ENCODE measurements at places on chromosomes 12 and 14. TPM values are rescaled to one million over a fixed set of nuclear protein-coding genes. Genes with fewer than 3 reads are reported as not detected.

GRCh38 chr14:64326502-64326901 is 32.3 kb upstream of the ESR2 start:
- no peak for DNase-seq

GRCh38 chr12:54368709-54369596 is 4.7 kb upstream of the GPR84 start:
- peak; percentile 90 for DNase-seq

DNA sequence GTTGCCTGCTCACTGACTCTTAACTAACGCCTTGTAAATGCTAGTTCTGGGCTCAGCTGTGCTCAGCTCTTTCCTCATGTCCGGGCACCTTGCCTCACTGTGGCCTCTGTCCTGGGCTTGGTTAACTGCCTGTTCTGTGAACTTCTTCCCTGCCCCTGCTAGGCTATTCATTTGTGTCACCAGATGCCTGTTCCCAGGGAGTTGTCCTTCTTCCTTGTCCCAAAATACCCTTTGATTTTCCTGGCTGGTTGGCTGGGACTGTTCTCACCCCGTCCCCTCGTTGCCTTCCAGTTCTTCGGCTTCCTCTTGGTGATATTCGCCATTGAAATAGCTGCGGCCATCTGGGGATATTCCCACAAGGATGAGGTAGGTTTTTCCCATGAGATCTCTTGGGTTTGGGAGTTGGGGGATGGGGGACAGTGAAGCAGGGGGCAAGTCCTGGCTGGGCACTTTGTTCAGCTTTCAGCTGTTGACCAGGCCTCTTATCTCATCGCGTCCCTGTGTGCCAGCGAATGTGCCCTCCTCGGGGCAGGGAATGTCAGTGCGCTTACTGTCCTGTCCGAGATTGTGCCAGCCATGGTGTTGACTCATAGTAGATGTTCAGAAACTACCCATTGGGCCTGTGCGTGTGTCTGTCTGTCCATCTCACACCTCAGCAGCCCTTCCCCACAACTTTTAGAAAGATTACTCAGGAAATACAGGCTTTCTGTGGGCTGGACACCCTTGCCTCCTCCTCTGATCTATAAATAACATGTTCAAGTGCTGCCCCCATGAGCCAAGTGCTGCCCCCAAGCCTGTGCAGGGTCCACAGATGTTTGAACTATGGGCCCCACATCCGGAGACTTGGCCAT is 33.1 kb downstream of the CD9 start:
- no peak for DNase-seq

DNA sequence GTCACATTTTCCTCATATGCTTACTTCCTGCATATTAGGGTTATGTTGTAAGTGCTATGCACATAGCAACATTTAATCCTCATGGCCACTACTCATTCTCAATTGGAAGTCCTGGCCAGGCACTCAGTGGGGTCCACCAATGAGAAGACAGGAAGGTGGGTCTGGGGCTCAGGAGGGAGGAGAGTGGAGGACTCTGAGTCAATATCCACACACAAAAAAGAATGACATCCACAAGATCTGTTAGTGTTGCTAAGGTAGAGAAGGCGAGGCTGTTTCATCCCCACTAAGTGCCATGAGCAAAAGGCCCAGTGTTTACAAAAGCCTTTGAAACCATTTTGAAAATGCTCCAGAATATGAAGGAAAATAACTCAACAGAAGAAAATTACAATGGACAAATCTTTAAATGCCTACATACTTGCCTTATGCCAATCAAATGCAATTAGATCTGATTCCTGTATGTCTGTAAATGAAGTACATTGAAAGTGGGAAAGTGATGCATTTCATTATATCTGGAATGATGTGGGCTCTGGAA is 53.9 kb downstream of the EID3 start:
- no peak for DNase-seq

- DNase-seq = no peak
These were observed 9.1 kb downstream of the CEP170B start for GRCh38 chr14:104874110-104874531.

- DNase-seq = peak; percentile 88
These were observed 14.7 kb upstream of the ZNF385A start for GRCh38 chr12:54398995-54399793.

DNA sequence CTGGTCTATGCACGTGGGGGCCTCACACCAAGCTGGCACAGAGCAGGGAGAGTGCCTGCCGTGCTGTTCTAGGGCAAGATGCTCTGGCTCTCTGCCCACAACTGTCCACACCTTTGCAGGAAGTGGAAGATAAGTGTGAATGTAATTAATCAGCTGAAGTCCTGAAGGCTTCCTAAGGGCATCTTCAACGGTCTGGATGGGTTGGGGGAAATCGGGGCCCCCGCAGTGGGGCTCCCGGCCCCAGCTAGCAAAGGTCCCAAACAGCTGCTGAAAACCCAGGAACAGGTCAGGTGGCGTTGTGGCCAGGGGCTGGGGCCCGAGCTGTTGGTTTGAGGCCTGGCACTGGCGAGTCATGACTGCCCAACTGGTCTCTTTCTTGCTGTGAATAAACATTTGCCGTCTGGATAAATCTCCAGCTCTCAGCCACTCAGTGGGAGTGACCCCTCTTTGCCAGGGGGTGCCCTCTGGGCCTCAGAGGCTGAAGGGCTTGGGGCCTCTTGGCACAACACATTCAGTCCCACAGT is 6.7 kb upstream of the SLC25A29 start:
- DNase-seq = no peak

DNA sequence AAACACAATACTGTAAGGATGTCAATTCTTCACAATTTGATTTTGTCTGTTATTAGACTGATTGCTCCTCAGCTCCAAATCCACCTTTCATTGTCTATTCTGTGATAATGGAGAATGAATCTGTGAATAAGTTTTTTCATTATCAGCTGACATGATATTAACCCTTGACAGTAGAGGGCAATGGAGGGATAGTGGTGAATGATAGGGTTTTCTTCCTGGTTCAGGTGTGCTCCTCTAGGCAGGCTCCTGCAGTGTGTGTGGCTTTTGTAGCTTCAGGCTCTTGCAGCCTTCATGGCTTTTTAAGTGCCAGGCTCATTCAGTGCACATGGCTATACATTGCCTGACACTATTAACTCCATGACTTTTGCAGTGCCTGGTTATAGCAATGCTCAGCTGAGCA is 23.4 kb upstream of the ZNF641 start:
- no peak for DNase-seq

- no peak for DNase-seq
These were observed 9.1 kb upstream of the BLTP3B start for GRCh38 chr12:100151769-100152168.

DNA sequence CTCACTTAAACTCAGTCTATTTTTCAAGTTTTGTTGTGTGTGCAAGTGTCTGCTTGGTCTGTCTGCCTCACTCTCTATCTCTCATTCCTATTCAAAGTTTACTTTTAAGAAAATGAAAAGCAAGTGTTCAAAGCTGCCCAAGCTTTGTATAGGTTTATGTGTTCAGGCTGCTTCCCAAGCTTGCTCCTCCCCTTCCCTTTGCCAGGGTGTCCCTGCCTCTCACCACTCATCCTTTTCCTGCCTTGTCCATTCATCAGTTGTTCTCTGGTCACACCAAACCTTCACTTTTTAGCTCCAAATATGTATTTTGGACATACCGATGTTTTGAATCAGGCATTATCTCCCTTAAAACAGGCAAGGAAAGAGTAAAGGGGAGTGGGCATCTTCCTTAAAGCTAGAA is 41.3 kb downstream of the STK38L start:
- DNase-seq = no peak

DNA sequence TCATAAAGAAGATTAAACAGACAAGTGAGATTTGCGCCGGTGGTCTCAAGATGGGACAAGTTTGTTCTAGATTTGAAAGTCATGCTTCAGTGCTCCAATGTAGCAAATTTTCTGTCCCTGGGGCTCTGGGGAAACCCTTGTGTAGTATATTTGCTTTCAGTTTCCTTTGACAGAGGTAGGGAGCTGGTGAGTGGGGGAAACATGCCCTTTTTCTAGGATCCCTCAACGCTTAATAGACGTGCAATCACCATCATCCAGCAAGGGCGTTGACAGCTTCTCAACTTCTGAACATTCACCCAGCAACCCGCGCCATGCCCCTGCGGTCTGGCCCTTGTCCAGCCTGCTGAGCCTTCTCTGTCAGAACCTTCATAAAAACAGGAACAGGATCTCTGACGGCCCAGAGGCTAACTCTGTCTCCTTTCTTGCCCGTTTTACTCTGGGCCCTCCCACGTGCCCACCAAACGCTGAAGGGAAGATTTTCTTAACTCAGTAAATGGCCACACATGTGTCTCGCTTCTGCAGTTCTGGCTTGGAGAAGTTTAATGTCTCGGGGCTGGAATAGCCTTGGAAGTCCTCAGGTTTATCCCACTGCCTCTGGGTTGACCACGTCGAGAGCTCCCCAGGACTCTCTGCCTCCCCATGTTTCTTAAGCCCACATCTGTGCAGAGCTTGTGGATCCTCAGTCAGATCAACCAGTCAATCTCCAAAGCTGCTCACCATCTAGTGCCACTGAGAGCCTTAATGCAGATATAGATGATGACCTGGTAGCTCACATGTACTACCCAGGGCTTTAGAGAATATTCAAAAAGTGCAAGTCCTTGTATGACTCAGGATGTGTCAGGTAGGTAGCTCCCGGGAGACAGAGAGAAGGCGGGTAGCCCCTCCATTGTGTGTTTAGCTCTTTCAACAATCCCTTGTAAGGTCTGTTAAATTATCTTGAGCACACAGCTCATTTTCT is 58.1 kb upstream of the CCND2 start:
- peak; percentile 56 for DNase-seq

DNA sequence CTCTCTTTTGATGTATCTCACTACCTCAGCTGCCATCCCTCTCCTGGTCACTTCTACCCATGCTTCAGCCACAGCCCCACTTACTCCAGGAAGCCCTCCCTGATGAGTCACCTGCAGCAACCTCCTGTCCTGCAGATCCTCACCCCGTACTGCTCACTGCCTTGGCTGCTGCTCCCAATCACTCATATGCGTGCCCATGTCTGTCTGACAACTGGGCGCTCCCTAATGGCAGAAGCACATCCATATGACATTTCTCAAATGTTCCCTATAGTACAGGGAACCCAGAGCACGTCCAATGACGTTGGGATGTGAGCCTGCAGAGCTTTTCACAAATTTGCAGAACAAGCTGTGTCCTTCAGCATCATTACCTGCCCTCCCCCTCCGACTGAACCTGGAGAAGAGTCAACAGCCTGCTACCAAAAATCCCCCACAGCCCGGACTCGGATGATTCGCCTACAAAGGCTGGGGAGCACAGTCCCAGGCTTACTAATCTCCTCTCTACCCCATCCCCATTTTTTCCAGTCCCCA is 90.0 kb downstream of the SINHCAF start:
- no peak for DNase-seq

DNA sequence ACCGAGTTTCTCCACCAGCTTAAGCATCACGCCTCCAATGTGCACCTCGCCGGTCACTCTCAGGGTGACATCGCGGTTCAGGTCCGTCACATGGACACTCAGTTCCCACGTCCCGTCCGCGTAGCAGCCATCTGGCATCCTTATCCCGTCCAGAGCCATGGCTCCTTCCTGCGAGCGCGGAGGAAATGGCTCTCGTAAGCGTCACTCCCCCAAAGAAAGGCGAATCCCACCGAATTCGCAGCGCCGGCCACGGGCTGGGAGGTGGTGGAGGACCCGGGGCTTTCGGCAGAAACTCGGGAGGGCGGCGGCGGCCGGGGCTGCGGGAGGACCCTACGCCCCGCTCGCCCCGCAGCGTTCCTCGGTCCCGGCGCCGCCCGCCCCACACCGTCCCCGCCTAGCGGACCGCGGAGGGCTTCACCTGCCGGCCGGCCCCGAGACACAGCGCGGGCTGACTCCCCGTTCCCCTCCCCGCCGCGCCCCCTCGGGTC is 396 bp downstream of the FERMT2 start:
- peak; percentile 49 for DNase-seq

GRCh38 chr14:76836029-76836630 is 9.9 kb downstream of the LRRC74A start:
- peak; percentile 16 for DNase-seq

- DNase-seq = no peak
These were observed 41.9 kb downstream of the SLC38A4 start for GRCh38 chr12:46783871-46784270.

GRCh38 chr12:124679047-124679446 is 111.6 kb upstream of the NCOR2 start:
- no peak for DNase-seq

- DNase-seq = no peak
These were observed 108.8 kb upstream of the RFLNA start for GRCh38 chr12:124185971-124186686.

GRCh38 chr12:77062846-77063461 is 2.4 kb downstream of the E2F7 start:
- DNase-seq = peak; percentile 26

DNA sequence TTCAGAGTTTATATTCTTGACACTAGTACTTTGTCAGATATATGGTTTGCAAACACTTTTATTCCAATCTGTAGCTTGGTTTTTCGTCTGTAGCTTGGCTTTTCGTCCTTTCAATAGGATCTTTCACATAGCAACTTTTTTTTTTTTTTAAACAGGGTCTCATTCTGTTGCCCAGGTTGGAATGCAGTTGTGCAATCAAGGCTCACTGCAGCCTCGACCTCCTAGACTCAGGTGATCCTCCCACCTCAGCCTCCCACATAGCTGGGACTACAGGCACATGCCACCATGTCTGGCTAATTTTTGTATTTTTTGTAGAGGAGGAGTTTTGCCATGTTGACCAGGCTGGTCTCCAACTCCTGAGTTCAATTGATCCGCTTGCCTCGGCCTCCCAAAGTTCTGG is 460.4 kb upstream of the SOX5 start:
- DNase-seq = no peak

GRCh38 chr12:116202433-116202832 is 75.1 kb downstream of the MED13L start:
- no peak for DNase-seq

DNA sequence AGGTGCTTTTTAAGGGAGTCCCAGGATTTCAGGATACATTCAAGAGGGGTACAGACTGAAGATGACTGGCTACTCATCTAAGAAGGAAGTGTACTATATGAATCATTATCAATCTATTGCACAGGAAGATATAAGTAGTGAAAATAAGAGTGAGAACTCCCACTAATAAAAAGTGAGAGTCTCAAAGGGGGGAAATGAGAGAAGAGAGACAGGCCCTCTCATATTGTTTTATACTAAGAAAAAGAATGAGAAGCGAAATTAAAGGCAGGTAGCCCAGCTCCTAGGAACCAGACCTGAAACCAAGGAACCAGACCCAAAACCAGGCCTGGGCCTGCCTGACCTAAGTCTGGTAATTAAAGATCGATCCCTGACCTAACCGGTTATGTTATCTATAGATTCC is 54.6 kb downstream of the TESPA1 start:
- no peak for DNase-seq

- DNase-seq = no peak
These were observed 23.8 kb downstream of the SPTB start for GRCh38 chr14:64855721-64856528.

GRCh38 chr12:130286741-130287440 is 50.8 kb upstream of the PIWIL1 start:
- no peak for DNase-seq

The ST8SIA1 gene
- 2.4 TPM for total RNA-seq

The TMPRSS12 gene
- not detected for total RNA-seq

The CLEC4C gene
- not detected for total RNA-seq

The RPS29 gene
- total RNA-seq = 852 TPM

The CRIP1 gene
- total RNA-seq = 35.7 TPM

The DNAJC22 gene
- 73.7 TPM for total RNA-seq

The GZMB gene
- total RNA-seq = 2.8 TPM
